Astrocyte of the spinal cord (primary cell): ENCODE measurements at places on chromosomes 11 and 22.

DNA sequence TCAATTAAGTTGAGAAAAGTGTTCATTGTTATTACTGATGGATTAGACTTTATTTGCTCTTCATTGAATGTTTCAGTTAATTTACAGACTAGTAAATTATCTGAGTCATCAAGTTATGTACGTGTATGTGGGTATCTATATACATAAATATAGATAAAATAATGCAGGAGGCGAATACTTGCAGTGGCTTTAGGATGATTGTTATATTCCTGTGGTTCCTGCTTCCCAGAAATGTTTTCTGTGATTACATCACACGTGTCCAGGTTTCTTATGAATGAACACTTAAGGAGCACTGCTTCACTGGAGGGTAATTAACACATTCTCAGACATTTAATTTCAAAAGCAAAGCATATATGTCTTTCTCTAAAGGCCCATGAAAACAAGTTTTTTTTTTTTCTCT, 28.4 kb downstream of the YAP1 start:
- DNase-seq: peak; percentile 92

- DNase-seq: no peak
Observed at GRCh38 chr11:60206616-60207015, 23.7 kb upstream of the MS4A6A start.

- DNase-seq: no peak
Observed at GRCh38 chr11:46002189-46002588, 79.7 kb downstream of the LARGE2 start.

GRCh38 chr22:35631597-35631996, 14.5 kb upstream of the MB start:
- DNase-seq: peak; percentile 36

DNA sequence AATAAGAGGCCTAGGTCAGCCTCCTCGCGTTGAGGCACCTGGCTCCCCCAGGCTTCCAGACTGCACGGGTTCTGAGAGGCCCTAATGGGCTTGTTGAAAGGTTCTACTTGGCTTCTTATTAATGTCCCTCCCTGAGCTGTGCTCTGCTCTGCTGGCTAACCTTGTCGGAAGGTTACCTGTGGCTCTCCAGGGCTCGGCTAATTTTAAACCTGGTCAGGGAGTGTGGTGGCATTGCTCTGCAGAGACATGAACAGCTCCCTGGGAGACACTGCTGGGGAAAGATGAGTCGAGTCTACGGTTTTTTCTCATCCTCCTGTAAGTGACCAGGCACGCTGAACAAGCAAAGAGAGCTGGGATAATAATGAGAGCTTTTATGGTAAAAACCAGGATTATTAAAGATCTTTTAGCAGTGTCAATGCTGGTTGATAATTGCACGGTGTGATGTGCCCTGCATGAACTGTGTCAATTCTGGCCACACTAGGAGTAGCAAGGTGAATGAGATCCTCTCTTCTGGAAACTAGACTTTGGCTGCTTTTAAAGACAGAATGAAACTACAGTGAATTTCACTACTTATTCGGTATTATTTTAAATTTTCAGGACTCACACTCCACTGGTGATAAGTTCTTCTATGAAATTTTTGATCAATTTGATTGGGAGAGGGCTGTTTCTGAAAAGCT, 70.7 kb downstream of the TEAD1 start:
- peak; percentile 32 for DNase-seq

- peak; percentile 61 for DNase-seq
Observed at GRCh38 chr22:31344578-31345330, 1.4 kb downstream of the PATZ1 start.

DNA sequence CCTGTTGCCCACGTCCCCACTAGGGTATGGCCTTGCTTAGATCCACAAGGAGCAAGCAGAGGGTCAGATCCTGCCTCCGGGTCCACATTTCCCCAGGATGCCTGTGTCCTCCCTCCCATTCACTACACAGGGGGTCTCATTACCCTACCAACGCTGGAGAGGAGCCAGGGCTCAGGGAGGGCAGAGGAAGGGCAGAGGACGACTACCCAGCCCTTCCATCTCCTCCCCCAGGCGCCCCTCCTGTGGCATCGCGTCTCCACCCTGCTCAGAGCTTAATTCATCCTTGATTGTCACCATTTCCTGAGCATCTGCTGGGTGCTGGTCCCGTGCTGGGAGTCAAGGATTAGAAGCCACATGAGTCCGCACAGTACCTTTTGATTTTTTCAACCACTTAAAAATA, 5.0 kb downstream of the NFAM1 start:
- DNase-seq: no peak
